ENCODE measurements at places on chromosomes 1 and 21.

DNA sequence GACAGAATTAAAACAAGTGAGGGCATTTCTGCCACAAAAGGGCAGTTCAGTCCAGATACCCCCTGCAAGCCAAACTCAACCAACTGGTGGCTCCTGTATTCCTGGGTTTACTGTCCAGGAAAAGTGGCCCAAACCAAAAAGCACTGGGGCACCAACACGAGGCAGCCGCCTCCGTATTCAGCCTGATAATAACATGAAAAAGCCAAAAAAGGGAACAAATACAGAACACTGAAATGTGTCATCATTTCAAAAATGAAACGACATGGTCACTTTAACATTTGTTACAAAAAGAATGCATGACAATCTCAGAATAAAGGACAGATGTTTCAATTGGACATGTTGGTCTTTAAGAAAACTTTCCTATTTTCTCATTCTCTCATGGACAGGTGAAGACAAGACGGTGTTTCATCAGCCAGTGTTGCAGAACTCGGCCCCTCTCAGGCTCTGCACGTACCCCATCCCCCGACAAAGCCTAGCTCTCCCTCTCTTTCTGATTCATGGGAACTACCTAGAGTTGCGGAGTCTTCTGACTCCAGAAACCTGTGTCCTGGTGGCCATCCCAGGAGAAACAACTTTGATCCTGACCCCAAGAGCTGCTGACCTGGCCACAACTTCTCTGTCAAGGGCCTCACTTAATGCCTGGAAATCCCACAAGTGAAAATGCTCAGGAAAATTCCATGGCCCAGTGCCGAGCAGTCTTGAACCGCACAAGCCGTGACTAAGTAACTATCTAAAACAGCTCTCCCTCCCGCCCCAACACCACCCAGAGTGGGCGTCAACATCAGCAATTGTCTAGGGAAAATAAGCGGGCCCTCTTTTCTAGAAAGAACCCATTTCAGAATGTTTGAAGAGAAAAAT, 27.1 kb downstream of the ZBTB17 start:
- peak; percentile 93 for DNase-seq

DNA sequence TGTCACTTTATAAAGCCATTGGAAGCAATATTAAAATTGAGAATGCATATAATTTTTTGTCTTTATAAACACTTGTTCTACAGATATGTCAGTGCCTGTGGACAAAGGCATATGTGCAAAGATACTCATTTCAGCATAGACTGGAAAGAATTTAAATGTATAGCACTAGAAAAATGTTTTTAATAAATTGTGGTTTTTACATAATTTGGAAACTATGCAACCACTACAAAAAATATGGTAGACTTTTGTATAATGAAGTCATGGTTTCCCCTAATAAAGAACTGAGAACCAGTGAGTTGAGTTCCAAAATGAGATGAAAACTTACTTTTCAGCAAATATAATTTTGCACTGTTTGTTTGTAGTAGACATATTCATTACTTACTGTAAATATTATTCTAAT, 48.5 kb downstream of the BRINP3 start:
- DNase-seq, result peak; percentile 68

GRCh38 chr1:116453481-116453880, 80.4 kb downstream of the ATP1A1 start:
- no peak for DNase-seq

DNA sequence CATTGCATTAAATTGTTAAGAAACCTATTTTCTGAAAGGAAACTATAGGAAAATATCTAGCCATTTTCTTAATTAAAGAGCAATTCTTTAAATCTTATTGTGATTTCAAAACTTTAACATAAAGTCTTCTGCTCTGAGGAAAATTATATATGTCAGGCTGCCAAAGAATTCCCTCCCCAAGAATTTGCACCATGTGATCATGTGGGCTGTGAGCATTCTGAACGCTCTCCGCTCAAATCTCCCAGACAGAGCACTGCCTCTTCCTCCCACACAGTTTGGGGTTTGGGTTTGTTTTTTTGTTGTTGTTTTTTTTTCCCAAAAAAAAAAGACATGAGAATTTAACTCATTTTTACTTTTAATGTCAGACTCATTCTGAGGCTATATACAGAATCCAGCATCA, 155.9 kb upstream of the PALMD start:
- peak; percentile 32 for DNase-seq

DNA sequence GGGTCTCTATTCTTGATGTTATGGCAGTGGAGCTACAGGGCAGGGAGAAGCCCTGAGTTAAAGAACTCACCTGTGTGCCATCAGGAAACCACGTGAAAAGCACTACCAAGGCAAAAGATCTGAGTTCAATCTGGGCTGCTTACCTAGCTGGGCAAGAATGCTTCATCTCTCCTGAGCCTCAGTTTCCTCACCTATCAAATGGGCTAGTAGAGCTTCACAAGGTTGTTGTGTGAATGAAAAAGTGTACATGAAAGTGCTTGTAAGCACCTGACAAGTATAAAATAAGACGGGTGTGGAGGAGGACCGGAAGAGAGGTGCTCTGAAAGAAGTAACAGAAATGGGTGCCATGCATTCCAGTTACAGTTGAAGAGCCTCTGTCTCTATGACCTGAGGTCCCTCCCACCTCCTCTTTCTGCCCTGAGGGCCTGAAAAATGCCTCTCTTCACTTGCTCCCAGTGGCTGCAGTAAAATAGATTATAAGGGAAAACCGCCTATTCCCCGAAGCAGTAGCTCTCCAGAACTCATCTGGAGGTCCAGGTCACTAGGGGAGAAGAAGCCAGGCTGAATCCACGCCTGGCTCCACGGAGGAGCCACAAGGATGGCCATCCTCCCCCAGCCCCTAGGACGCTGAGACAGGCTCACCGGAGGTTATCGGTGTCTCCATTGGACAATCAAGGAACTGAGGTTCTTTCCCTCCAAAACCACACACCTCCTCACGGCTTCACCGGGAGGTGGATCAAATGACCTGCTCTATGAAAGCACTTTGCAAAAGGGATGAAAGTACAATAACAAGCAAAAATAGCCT, 1.4 kb downstream of the GPR161 start:
- DNase-seq, result no peak

DNA sequence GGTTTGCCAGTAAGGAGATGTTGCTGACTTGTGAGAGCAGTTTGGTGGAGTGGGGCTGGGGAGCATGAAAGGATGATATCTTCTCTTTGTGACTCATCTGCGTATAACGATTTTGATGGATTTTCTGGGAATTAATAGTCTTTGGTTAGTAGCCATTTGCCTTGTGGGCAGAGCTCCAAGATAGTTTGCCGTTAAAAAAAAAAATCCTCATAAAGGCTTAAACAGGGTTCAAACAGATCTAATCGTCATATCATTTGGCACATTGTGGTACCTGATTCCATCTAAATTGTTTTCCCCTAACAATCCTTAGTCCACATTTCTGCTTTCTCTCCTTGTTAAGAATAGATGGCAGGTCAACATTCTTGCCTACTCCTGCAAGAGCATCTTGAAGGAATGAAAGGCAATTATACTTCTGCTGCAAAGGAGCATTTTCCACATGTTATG, 168.0 kb downstream of the PPP1R12B start:
- no peak for DNase-seq
